Hindlimb muscle (tissue), 1 donor: ENCODE measurements at places on chromosomes 4 and X.

GRCh38 chrX:96791559-96791958 lies 92.1 kb upstream of the RPA4 start:
- DNase-seq, result no peak

DNA sequence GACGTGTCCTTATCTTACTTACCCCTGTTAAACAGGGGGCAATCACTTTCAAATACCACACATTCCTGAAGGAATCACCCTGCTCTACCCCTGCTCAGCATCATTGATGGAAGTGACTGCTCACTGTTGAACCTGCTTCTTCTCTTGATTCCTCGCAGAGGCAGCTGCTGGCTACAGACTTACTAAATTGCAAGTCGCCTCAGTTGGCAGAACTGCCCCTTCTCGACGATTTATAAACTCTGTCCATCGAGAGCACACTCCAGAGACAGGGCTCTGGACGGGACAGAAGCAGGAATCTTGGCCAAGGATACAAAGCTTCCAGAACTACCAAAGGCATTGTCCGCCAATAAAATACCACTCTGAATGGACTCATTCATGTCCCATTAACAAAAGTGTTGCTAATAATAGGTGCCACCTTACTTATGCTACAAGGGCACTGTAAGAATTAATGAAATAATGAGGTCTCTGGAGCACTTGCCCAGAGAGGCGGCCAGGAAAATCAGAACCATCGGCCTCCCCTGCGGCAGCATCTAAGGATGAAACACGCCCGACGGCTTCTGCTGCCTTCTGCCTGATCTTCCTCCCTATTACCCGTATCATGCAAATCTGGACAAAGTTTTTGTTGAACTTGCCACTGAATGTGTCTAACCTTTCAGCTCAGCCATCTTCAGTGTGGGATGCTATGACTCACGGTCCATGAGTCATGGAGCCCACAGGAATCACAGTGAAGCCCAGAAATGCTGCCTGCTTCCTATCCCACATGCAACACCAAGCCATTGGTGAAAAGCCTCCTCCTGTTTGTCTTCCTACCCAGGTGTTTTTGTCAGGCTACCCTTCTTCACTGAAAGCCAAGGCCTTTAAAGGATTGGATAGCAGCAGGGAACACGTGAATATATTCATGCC lies 164.9 kb downstream of the MAML3 start:
- no peak for DNase-seq

DNA sequence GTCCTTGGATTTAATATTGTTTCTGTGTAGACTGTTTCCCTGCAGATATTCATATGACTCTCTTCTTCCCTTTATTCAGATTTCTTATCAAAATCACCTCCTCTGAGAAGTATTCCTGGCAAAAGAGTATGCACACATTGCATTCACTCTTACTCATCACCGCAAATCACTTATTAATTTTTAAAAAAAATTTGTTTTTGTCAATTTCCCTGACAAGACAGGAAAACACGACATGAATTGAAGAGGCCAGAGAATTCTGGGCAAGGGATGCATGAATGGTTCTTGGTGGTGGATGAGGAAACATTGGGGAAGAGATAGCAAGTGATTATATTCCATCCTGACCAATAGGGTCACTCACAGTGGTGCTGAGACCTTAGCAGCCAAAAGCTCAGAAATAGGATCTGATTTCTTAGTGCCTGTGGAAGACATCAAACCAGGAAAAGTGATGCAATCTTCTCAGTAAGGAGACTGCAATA lies 522.5 kb upstream of the AGA start:
- DNase-seq, result no peak

DNA sequence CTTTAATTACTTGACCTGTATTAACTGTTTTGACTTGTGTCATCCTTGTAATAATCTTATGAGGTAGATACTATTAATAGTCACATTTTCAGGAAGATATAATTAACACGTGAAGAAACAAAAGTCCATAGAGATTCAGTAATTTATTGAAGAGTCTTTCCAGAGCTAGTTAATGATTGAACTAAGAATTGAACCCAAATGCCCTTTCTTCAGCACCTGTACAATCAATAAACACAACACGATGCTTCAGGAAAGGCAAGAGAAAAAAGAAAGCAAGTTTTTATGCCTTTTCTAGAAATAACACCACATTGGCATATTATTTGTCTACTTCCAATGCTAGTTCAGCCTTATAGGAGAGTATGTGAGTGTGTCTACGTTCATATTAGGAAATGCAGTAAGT lies 399.6 kb downstream of the NAF1 start:
- DNase-seq, result no peak

DNA sequence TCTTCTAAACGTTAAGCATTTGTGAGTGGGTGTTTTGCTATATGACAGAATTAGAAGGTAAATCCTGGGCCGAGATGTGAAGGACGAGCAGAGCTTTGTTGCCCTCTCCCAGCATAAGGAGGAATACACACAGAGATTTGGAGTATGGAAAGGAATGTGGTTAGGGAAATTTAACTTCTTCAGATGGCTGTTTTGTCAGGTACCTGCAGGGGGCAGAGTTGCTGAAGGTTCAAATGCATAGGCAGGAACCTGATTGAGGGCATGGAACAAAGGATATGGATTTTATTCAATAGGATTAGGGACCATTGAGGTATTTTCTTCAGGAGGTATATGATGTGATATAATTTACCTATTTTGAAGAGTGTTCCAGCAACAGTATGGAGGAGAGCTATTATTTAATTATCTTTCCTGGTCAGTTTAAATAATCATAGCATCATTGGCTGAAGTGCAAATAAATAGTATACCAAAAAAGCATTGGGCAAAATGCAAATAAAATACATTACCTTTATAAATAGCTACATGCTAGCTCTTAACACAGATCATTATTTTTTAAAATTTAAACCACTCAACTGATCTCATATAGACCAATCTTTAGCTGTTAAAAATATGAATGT lies 143.6 kb downstream of the SLIT2 start:
- no peak for DNase-seq

- DNase-seq, result no peak
Observed at GRCh38 chrX:109382332-109382731, 99.6 kb downstream of the GUCY2F start.

GRCh38 chr4:9999956-10000561 lies 21.2 kb downstream of the SLC2A9 start:
- no peak for DNase-seq

- no peak for DNase-seq
Observed at GRCh38 chrX:38403834-38404233, 51.4 kb downstream of the OTC start.

DNA sequence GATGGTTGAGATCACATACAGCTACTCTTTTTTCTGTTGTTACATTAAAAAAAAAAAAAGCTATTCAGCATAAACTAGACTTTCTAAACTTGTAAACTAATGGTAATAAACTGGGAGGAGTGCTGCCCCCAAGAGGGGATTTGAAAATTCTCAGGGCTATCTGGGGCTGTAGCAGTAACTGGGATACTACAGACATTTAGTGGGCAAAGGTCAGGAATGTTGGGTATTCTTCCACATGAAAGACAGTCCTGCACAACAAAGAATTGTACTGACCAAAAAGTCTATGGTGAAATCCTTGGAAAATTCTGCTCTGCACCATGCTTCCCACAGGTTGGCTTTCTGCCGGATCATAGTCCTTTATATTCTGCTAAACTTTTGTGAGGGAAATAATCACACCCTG lies 232.6 kb upstream of the BOD1L1 start:
- DNase-seq, result no peak

- no peak for DNase-seq
Observed at GRCh38 chr4:16467061-16467460, 240.8 kb upstream of the TAPT1 start.
